ENCODE measurements at places on chromosomes 11 and 22.

GRCh38 chr22:46373921-46374662 is 38.6 kb downstream of the TRMU start:
- no peak for DNase-seq

DNA sequence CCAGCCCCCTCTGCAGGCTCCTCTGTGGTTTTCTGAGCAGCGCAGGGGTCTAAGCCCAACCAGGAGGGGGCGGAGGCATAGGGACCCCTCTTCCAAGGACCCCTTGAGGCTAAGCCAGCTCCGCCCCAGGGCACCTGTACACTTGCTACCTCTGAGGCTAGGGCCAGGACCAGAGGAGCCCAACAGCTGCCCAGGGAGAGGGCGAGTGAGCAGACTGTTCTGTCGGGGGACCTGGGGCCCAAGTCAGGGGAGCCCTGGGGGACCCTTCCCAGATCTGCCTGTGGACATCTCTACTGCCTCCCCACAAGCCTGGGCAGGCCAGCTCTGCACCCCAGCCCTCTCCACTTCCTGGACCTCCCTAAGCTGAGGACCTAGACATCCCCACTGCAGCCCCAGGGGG is 1.8 kb downstream of the B4GALNT4 start:
- DNase-seq, result no peak

- peak; percentile 7 for DNase-seq
These were observed at the start of gene SLC17A6 for GRCh38 chr11:22337596-22338485. Gene SLC17A6 (plus strand): TSS chr11:22338381. CDS start chr11:22338534, 153 bp downstream.

- peak; percentile 63 for DNase-seq
These were observed 17.2 kb downstream of the CLDN25 start for GRCh38 chr11:113796663-113797259.

GRCh38 chr22:45077286-45077685 is 67.5 kb upstream of the PHF21B start:
- no peak for DNase-seq

DNA sequence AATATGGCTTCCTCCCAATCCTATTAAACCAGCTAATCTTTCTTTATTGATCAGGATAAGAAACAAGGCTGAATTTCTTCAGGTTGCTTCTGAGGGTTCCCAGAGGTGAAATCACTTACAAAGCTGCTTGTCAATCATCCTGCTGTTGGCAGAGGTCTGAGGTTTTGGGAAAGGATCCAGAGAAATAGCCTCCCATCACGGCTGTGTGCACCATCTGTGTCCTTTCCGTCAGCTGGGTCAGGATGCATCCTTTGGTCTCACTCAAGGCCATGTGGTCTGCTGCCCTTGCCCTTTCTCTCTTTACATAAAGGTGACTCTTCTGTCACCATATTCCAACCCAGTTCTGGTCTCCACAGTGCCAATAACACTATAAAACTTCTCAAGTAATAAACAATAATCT is 113.4 kb upstream of the TEAD1 start:
- DNase-seq, result no peak

- DNase-seq, result no peak
These were observed 1.6 kb downstream of the SPI1 start for GRCh38 chr11:47376525-47377371.

- DNase-seq, result peak; percentile 45
These were observed 11.0 kb upstream of the PTPN5 start for GRCh38 chr11:18802381-18803257.

- DNase-seq, result no peak
These were observed 566.2 kb downstream of the TBC1D22A start for GRCh38 chr22:47328550-47329243.

Measured in hepatic stellate cell (primary cell).